Stimulated activated CD4-positive, alpha-beta T cell treated with anti-CD3 and anti-CD28 coated beads, Interleukin-15, amount 100 ng/mL, for 24 hours (primary cell): ENCODE measurements at places on chromosomes 16 and 17.

DNA sequence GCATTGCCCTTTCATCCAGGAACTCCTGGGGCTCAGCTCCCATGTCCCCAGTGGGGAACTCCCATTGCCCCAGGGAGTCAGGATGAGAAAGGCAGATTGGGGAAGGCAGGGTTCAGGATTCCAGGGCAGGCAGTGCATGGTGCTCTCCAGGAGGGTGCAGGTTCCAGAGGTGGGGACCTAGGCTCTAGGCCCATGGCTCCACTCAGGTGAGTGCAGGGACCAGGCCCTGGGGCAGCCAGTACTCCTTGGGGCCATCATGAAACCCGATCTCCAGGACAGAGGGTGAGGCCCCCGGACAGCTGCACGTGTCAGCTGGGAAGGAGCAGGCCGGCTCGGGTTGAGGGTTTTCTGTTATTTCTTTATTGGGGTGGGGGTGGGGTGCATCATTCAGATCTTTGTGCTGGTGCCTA, 1.3 kb upstream of the MTSS2 start:
- DNase-seq = no peak

- DNase-seq = no peak
Measured at GRCh38 chr17:10428781-10429180, 7.0 kb upstream of the MYH8 start.

DNA sequence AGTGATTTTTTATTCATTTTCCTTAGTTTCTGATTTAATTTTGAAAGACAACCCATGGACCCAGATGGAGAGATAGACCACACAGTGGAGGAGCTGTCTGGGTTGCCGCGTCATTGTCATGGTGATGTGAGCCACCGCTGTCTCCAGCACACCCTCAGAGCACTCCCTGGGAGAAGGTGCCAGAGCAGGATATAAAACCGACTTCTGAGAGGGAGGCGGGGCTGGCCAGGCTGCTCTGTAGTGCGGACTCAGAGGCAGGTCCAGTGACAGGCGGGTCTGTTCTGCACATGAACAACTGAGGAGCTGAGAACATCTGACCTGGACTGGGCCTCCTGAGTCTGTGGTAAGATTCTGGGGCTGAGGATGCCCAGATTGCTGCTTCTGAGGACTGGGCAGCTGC, 216.3 kb upstream of the NLRP1 start:
- DNase-seq = no peak

DNA sequence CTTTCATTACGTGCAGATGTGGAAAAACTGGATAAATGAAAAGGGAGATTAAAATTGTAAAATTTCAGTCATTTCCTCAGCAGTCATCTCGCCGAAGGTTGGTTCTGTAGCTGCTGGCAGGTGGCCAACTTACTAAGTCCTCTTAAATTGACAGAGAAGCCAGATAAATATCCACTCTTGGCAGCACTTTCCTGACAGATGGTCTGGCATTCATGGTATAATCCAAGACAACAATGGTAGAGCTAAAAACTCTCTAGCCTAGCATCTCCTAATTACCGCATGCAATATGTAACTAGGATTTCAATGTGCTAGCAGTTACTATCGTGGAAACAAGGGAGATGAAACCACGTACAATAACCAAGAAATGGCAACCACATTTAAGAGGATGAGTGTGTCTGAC, 306.3 kb downstream of the CNTNAP4 start:
- no peak for DNase-seq

- no peak for DNase-seq
Measured at GRCh38 chr16:74842413-74842812, 67.8 kb upstream of the FA2H start.

- peak; percentile 42 for DNase-seq
Measured at GRCh38 chr17:4499431-4500190, 930 bp downstream of the SPNS2 start.

- DNase-seq = no peak
Measured at GRCh38 chr17:33766721-33767120, 473.6 kb upstream of the ASIC2 start.

GRCh38 chr16:4372578-4373355, 1.1 kb downstream of the VASN start:
- no peak for DNase-seq

DNA sequence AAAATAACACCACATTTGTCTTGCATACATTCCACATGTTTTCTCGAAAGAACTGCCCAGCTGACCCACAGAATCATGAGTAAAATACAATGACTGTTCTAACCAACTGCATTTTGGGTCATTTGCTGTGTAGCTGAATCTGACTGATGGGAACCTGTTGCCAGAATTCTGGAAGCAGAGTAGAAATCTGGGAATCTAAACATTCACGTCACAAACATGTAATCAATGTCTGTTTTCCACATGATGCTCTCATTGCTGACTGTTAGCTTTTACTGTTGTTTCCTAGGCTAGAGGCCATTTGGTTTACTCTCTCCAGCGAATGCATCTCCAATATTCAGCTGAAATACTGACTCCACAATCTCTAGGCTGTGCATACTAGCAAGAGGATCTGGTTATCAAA, 710.1 kb downstream of the KCNJ2 start:
- DNase-seq = no peak

DNA sequence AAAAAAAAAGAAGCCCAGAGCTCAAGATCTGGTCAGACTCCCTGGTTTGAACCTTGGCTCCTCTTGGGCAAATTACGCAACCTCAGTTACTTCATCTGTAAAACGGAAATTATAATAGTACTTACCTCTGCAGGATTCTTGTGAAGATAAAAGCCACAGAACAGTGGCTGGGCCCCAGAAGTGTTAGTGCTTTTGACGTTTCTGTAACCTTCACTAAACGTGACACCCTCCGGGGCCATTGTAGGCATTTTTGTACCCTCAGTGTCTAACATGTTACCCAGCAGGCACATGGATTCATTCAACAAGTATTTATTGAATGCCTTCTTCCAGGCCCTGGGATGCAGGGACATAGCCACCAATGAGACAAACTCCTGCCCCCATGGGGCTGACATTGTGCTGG, 58.0 kb downstream of the PITPNC1 start:
- peak; percentile 63 for DNase-seq
